HS-5 (cell line): ENCODE measurements at places on chromosomes 2 and 18.

DNA sequence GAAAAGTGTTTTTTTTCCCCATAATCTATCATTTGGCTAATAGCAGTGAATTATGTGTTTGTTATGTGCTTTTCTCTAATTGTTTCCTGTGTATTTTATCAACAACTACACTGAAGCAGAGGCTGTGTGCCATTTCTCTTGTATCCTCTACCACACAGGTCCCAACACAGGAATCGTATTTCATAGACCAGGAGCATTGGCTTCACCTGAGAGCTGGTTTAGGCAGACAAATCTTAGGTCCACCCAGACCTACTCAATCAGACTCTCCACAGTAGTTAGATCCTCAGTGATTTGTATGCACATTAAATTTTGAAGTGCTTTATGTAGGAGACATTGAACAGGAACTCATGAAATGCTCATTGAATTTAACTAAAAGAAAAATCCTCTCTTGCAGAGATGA is 109.2 kb downstream of the FSHR start:
- DNase-seq, result no peak

DNA sequence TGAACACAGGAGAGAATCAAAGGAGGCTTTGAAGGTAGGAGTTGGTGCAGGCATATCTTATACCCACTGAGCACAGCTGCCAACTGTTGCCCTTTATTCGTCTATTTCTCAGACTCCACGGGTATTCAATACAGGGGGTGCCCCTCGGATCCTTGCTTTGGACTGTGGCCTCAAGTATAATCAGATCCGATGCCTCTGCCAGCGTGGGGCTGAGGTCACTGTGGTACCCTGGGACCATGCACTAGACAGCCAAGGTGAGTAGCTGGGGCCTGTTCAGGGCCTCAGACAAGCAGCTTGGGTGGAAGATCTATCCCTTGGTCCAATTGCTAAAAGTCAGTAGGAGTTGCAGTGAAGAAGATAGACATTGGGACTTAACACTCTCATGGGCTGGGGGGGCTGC is 5.2 kb downstream of the CAD start:
- no peak for DNase-seq

DNA sequence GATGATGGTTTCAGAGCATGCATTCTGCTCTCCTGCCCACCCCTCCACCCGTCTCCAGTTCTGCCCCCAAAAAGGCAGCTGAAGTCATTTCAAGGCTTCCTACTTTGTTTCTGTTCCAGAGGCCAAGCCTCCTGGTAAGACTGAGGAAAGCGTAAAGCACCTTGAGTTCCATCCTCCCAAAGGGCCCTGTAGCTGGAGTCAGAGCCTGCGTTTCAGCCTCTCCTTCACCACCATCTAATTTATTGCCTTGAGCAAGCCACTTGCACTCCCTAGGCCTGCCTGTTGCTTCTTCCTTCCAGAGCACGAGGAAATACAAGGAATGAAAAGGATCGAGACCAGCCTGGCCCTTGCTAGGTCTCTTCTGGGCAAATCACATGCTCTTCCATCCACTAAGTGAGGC is 244.2 kb upstream of the RAB12 start:
- no peak for DNase-seq

GRCh38 chr2:210519594-210519993 is 36.8 kb upstream of the CPS1 start:
- no peak for DNase-seq
